ENCODE measurements at places on chromosomes 3 and 15. TPM values are rescaled to one million over a fixed set of nuclear protein-coding genes. Genes with fewer than 3 reads are reported as not detected.
A peak's percentile ranks its signal among the peaks of the same experiment; 100 is the strongest.

GRCh38 chr15:52678468-52679231 is 538 bp downstream of the ATOSA start:
- peaks cover 51% of the 10 kb centered on the region for H3K4me1 ChIP-seq
- peak; percentile 39 for DNase-seq
- no peaks in the 10 kb centered on the region for H3K27me3 ChIP-seq
- peak overlapping the region; percentile 89 for H3K4me3 ChIP-seq

DNA sequence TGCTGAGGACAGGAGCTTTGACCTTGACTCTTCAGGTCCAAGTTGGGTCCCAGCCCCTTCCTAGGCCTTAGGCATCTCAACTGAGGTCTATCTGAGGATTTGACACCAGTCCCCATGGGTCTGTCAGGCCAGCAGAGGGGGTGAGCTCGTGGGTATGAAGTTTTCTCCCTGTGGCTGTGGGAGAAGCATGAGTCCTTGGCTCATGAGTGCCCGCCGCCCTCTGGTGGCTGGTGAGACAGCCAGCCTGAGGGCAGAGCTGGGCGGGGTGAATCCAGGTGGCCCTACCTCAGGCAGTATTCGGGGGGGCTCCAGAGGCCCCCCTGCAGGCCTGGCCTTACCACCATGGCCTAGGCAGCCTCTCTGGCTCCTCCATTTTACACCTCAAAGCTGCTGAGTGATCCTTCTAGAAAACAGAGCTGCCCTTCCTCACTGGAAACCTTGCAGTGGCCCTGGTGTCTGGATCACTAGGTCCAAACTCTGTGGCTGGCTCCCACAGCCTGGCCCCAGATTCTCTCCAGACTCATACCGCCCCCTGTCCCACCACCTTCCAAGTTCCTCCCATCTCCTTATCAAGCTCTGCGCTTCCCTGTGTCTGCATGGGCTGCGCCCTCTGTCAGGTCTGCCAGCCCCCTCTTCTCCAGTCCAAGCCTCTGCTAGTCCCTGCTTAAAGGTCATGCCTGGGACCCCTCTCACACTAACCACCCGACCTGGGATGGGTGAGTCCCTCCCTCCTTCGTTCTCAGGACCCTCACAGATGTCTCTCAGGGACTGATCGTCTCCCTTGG is 16.1 kb downstream of the SH2D7 start:
- H3K36me3 ChIP-seq = no peaks in the 10 kb centered on the region
- no peak overlapping the region for H3K27ac ChIP-seq
- DNase-seq = peak; percentile 69
- H3K27me3 ChIP-seq = no peaks in the 10 kb centered on the region
- H3K4me1 ChIP-seq = peaks cover 18% of the 10 kb centered on the region

DNA sequence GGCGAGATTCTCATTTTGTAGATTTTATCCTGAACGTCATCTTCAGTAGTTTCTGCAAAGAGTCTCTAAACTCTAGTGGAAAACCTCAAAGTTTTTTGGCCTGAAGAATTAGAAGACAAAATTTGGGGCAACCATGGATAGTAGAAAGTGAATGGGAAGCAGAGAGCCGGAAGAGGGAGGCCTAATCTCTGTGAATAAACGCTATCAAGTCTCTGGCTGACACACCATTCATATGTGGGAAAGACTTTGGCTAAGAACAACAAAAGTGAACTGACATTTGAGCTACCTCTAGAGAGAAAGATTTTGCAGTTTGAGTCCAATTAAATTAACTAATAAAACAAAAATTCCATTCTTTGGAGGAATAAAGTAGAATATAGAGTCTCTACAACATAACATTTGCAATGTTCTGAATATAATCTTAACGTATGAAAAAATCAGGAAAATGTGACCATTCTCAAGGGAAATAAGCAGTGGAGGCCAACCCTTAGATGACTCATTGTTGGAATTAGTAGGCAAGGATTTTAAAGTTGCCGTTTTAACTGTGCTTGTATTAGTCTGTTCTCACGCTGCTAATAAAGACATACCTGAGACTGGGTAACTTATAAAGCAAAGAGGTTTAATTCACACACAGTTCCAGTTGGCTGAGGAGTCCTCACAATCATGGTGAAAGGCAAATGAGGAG is 184.6 kb downstream of the C3orf38 start:
- H3K27me3 ChIP-seq = no peaks in the 10 kb centered on the region
- DNase-seq = no peak
- H3K36me3 ChIP-seq = no peaks in the 10 kb centered on the region
- no peaks in the 10 kb centered on the region for H3K4me1 ChIP-seq

DNA sequence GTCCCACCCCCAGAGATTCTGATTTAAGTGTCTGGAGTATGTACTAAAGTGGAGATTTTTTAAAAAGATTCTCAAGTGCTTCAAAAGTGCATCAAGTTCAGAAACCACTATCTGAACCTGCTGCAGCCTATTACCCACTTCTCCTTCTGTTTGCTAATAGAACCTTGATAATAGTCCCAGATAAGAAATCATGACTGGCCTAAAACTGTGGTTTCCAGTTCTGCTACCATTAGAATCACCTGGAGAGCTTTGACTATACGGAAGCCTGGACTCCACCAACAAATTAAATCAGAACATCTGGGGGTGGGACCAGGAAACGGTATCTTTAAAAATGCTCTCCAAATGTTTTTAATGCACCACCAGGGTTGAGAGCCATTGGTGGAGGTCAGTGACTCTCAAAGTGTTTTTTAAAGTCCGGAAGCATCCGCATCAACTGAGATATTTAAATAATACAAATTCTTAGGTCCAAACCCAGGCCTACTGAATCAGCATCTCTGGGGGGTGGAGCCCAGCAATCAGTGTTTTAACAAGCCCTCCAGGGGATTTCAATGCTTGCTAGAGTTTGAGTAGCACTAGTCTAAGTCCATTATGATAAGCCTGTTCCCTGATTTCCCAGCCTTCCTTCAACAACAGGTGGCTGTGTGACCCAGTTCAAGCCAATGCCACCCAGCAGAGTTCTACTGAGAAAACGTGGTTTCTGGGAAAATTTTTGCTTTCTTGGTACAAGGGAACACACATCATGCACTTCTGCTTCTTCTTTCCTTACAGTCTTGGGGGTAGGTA is 45.4 kb upstream of the TIPARP start:
- no peaks in the 10 kb centered on the region for H3K36me3 ChIP-seq
- H3K4me3 ChIP-seq = peak overlapping the region; percentile 19

DNA sequence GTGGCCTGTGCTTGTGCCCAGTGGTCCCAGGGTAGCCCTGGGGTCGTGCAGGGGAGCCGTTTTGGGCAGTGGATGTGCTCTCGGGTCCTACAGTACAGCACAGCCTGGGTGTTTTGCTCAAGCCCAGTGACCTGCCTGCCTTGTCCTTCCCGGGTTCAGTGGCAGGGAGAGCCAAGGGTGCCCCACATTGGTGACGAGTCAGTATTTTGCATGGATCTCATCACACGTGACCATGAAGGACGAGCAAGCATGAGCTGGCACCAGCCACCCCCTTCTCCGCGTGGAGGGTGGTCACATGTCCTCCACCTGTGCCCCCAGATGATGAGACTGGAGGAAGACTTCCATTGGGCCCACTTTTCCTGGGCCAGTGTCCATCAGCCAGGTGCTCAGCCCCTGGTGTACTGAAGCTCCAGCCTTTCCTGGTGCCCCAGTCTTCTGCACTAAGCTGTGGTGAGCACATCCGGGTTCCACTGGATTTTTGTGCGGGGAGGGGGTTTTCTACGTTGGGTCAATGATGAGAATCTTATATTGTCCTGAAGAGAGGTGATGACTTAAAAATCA is 197.5 kb downstream of the UBE3A start:
- no peak overlapping the region for H3K27ac ChIP-seq
- H3K27me3 ChIP-seq = no peaks in the 10 kb centered on the region
- DNase-seq = no peak
- H3K36me3 ChIP-seq = no peaks in the 10 kb centered on the region
- H3K4me1 ChIP-seq = no peaks in the 10 kb centered on the region
- H3K4me3 ChIP-seq = no peak overlapping the region

- no peaks in the 10 kb centered on the region for H3K27me3 ChIP-seq
- no peak for DNase-seq
- no peaks in the 10 kb centered on the region for H3K36me3 ChIP-seq
- no peak overlapping the region for H3K4me3 ChIP-seq
- H3K4me1 ChIP-seq = no peaks in the 10 kb centered on the region
These were observed 24.4 kb downstream of the CNOT10 start for GRCh38 chr3:32709346-32709745.

GRCh38 chr15:53746101-53746500 is 13.4 kb downstream of the WDR72 start:
- no peaks in the 10 kb centered on the region for H3K27me3 ChIP-seq
- no peak overlapping the region for H3K27ac ChIP-seq
- H3K4me3 ChIP-seq = no peak overlapping the region
- H3K36me3 ChIP-seq = no peaks in the 10 kb centered on the region

DNA sequence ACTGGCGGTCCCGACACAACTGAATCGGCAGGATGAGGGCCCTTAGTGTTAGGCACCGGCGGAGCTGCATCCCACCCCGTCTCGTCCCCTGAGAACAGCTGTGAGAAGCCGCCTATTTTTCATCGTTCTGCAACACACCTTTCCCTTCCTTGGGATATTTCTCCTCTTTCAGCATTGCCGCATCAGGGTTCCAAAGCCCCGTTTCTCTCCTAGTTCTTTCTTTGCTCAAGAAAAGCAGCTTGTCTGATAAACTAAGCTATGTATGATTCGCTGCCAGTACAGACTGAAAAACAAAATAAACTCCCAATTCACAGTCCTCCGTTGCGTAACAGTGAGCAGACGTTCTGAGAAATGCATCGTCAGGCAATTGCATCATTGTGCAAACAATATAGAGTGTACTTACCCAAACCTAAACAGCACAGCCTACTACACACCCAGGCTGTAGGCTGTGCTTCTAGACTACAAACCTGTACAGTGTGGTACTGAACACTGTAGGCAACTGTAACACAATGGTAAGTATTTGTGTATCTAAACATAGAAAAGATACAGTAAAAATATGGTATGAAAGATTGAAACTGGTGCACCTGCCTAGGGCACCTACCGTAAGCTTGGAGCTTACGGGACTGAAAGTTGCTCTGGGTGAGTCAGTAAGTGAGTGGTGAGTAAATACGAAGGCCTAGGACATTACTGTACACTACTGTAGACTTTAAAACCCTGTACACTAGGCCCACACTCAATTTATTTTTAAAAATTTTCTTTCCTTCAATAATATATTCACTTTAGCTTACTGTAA is 8.9 kb upstream of the ADAMTS17 start:
- peaks cover 7% of the 10 kb centered on the region for H3K27me3 ChIP-seq
- 0 out of 2 replicates have a peak, but pooled peaks cover 12% of the 10 kb centered on the region for H3K4me1 ChIP-seq
- peak; percentile 33 for DNase-seq
- peak overlapping the region; percentile 51 for H3K27ac ChIP-seq
- peak overlapping the region; percentile 63 for H3K4me3 ChIP-seq
- H3K36me3 ChIP-seq = no peaks in the 10 kb centered on the region

GRCh38 chr3:66463054-66463631 is 37.7 kb downstream of the LRIG1 start:
- no peak for DNase-seq
- no peaks in the 10 kb centered on the region for H3K36me3 ChIP-seq
- H3K4me1 ChIP-seq = no peaks in the 10 kb centered on the region
- no peak overlapping the region for H3K4me3 ChIP-seq
- no peaks in the 10 kb centered on the region for H3K27me3 ChIP-seq
- H3K27ac ChIP-seq = no peak overlapping the region

GRCh38 chr3:100609305-100609704 is at the start of gene ADGRG7:
TSS of gene ADGRG7 (plus strand) at chr3:100609601. CDS start at chr3:100609857, 256 bp downstream.
- no peak within 1 kb of the TSS for H3K4me3 ChIP-seq
- no peak within 1 kb of the TSS for H3K27ac ChIP-seq
- H3K27me3 ChIP-seq = no peaks in the 10 kb centered on the region
- DNase-seq = no peak
- no peaks in the 10 kb centered on the region for H3K36me3 ChIP-seq

GRCh38 chr3:13308380-13308801 is 111.7 kb downstream of the NUP210 start:
- H3K36me3 ChIP-seq = no peaks in the 10 kb centered on the region
- no peak overlapping the region for H3K4me3 ChIP-seq
- no peaks in the 10 kb centered on the region for H3K27me3 ChIP-seq
- peak; percentile 37 for DNase-seq
- no peaks in the 10 kb centered on the region for H3K4me1 ChIP-seq

Gene MESP2
- total RNA-seq = 1.3 TPM

Gene CLPX
- total RNA-seq = 41.0 TPM

Gene RAD51
- 22.5 TPM for total RNA-seq

Gene EPHA3
- total RNA-seq = not detected

Gene SH2D7
- not detected for total RNA-seq

Gene ALDH1A3
- total RNA-seq = 469 TPM

Gene PPP1R14D
- 0.55 TPM for total RNA-seq

All from PC-9 (cell line).